ENCODE measurements at places on chromosomes 1 and 21.
A peak's percentile ranks its signal among the peaks of the same experiment; 100 is the strongest.

GRCh38 chr1:30950700-30951099, 42.1 kb upstream of the SDC3 start:
- no peak for DNase-seq

GRCh38 chr1:208988811-208989222, 594.7 kb upstream of the CAMK1G start:
- DNase-seq = peak; percentile 7

DNA sequence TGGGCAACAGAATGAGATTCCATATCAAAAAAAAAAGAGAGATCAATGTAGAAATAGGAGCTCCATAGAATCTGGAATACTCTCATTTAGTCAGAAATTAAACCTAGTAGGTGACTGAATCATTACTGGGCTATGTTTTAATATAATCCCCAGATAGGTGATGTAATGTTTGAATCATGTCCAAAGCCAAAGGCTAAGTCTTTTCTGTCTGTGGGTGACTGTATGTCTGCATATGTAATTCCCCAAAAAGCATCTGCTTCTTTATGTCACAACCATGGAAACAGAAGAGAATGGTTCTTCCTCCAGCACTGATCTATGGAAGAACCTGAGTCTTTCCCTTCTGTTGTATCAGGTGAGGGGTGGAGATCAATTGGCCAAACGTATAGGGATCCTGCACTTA, 5.8 kb downstream of the LAMC2 start:
- no peak for DNase-seq

GRCh38 chr1:94282143-94282711, 44.8 kb upstream of the ARHGAP29 start:
- DNase-seq = no peak

GRCh38 chr1:38166461-38166860, 119.9 kb upstream of the POU3F1 start:
- DNase-seq = no peak

- no peak for DNase-seq
Observed at GRCh38 chr1:155975375-155976061, 2.8 kb downstream of the ARHGEF2 start.

- no peak for DNase-seq
Observed at GRCh38 chr1:12143631-12144155, 23.1 kb upstream of the TNFRSF1B start.

- DNase-seq = no peak
Observed at GRCh38 chr1:47031059-47031458, 7.6 kb downstream of the CYP4X1 start.

GRCh38 chr1:11719313-11720032, 16.5 kb upstream of the AGTRAP start:
- peak; percentile 79 for DNase-seq

GRCh38 chr1:217135569-217135915, 412.3 kb upstream of the ESRRG start:
- no peak for DNase-seq

GRCh38 chr1:211935448-211935970, 99.8 kb downstream of the INTS7 start:
- DNase-seq = no peak

DNA sequence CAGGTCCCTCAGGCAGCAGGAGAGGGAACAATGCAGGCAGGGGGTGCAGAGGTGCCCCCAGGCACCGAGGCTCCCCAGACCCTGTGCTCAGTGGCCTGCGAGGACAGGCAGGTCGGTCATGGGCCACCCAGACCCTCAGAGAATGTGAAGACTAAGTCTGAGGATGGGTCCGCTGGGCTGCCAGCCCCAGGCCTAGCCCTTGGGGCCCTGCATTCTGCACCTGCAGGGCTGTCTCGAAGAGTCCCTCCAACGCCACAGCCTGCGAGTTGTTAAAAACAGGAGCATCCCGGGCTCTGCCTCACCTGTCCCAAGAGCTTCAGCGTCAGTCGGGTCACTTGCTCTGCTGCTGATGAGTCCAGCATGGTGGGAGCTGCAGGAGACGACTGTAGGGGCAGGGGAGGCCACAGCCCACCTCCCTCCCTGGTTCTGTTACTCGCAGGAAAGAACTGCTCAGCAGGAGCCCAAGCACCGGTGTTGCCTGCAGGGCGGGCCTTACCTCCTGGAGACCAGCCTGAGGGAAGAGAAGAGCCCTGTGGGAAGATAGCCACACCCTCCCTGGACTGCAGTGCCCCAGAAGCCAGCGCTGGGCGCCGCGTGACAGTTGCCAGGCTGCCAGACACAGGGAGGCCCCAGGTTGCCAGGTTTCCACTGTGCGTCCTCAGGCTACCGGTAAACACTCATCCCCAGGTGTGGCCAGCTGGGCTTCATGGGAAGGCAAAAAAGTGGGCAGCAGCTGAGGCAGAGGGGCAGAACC, 5.8 kb downstream of the C21orf58 start:
- no peak for DNase-seq

GRCh38 chr1:223486932-223487886, 94.0 kb downstream of the CCDC185 start:
- DNase-seq = no peak

DNA sequence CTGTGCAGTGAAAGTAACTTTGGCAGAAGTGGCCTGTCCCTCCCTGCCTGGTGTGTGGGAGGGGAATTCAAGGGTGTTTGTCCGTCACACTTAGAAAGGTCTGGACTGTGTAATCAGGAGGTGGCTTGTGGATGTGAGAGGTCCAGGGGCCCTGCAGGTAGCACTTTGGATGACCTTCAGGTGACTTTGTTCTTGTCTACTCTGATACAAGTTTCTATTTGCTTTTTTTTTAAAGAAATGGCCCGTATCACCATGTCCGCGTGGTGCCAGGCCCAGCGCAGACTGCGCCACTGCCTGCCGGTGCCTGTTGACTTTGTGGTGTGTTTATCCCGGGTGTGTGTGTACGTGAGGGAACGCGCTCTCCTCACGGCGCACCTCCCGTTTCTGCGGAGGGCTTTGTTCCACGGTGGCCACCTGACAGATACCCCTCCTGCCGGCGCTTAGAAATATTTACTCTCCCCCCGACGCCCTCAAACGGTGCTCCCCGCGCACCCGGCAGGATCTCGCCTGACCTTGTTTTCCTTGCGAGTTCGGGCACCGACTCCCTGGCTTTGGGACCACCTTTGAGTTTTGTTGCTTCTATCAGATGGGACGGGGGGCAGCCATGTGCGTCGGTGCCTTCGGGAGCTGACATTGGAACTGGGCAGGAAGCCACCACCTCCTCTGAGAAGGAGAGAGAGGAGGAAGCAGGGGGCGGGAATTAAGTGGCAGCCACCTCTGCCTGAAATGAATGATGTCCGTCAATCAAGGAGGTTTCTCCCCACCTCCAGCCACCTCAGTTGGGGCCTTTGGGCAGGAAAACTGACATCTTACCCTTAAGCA, 119.4 kb downstream of the PRDM16 start:
- no peak for DNase-seq

DNA sequence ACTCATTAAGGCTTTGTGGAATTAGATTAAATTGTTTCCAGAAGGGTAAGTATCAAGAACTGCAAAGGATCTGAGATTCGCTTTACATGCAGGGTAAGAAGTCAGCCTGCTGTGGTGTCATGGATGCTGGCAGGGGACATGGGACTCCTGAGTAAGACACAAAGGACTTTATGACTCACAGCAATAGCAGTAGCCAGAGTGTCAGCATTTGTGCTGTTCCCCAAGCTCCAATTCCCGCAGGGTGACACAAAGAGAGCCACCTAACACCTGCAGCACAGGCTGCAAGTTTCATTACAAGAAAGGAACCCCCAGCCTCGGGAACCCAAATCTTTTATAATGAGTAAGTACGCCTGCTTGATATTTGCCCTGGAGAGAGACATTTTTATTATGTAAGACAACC, 298.1 kb upstream of the POU3F1 start:
- no peak for DNase-seq

DNA sequence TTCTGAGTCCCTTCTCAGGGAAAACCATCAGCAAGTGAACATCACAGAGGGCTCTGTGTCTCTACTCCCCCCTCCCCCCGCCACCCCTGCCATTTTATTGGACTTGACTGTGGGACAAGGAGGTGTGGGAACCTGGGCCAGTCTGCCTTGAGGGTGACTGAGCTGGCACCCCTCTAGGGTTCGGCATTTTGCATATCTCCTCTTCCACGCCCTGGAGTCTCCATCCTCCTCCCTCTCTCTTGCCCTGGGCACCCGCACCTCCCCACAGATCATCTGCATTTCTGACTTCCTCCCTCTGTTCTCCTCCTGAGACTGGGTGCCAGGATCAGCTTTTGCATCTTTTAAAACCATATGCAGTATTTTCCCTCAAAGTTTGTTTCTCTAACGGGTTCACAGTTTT, 107.1 kb upstream of the ERRFI1 start:
- DNase-seq = no peak

DNA sequence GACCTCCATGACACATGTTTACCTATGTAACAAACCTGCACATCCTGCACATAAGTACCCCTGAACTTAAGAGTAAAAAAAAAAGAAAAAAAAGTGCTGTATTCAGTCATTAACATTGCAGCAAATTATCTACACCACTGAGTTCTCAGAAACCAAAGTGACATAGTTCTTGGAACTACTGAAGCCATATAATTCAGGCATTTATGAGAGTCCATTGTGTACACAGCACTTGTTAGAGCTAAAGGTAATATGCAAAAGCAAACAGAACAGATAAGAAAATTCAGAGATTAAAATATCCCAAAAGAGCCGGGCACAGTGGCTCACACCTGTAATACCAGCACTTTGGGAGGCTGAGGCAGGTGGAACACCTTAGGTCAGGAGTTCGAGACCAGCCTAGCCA, 38.0 kb downstream of the F5 start:
- no peak for DNase-seq

- DNase-seq = no peak
Observed at GRCh38 chr1:174118751-174119150, 40.6 kb upstream of the RABGAP1L start.

DNA sequence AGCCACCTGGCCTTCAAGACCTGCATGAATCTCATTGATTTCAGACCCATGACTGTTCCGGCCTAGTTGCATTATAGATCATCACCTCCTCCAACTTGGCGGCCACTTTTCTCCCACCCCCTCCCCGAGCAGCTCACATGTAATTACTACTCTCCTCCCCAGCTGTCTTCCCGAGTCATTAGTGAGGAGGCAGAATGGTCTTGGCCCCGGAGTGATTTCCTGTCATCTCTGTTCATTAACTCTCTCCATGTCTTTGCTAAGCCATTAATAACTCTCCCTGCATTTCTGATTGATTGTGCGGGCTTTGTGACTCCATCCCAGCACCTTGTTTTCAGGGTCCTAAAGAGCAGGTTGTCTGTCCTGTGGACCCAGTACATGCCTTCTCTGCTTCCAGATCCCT, 75.6 kb upstream of the CNTN2 start:
- no peak for DNase-seq

DNA sequence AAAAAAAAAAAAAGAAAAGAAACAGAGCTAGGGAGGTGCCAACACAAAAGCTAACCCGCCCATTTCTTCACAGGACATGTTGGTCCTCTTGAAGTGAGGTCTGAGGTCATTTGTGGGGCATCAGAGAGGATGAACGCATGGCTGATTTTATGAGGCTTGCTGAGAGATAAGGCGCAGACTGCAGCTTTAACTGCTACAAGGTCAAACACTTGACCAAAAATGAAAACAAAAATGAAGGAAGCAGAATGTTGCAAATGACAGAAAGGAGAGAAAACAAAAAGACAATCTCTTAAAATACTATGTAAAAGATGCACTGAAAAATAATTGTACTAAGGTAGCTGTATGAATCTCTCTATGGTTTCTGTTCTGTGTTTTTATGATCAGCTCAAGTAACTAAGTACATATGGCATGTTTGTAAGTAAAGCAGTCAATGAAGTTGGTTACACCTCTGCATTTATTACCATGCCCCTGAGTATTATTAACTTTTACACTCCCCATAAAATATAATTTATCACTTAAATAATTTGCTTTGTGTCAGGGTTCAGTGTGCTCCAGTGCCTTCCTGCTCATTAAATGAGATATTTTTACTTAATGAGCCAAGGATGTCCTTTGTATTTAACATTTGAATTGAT, 249.1 kb upstream of the NR5A2 start:
- DNase-seq = no peak

DNA sequence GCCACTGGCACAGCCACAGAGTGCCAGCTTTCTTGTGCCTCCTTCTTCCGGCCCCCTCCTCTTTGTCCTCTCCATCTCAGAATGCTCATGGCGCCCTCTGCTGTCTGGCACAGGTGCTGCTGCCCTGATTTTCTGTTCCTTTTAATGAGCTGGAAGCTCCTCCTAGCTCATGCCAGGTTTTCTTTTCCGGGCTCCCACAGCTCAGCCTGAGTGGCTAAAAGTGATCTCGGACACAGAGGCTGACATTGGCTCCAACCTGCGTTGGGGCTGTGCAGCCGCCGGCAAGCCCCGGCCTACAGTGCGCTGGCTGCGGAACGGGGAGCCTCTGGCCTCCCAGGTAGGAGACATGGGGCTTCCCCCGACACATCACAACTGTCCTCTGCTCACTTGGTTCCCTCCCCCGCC, 18.7 kb downstream of the CNTN2 start:
- peak; percentile 49 for DNase-seq

DNA sequence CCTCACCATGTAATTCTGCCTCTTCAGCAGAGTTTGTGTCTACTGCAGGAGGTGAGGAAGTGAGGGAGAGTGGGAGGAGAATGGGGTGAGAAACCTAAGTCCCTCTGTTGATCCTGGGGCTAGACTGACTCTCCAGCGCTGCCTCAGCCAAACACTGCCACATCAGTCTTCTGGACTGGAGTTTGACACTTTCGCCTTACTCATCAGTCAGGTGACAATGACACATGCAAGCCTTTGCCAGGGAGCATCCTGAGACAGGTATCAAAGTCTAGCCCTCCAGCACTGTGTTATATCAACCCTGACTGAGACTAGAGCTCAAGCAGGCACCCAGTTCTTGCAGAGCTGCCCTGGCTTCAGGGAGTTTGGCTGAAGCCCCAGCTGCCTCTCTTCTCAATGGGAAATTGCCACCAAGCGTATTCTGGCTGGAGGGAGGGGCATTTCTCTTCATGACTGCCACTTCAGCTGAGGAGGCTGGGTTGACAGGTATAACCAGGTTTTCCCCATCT, 33.3 kb upstream of the SUCO start:
- DNase-seq = no peak

GRCh38 chr1:208717525-208717924, 473.3 kb upstream of the PLXNA2 start:
- no peak for DNase-seq

GRCh38 chr1:8426996-8427395, 109.1 kb downstream of the SLC45A1 start:
- no peak for DNase-seq

- DNase-seq = no peak
Observed at GRCh38 chr1:31571340-31572295, 4.7 kb upstream of the TINAGL1 start.

DNA sequence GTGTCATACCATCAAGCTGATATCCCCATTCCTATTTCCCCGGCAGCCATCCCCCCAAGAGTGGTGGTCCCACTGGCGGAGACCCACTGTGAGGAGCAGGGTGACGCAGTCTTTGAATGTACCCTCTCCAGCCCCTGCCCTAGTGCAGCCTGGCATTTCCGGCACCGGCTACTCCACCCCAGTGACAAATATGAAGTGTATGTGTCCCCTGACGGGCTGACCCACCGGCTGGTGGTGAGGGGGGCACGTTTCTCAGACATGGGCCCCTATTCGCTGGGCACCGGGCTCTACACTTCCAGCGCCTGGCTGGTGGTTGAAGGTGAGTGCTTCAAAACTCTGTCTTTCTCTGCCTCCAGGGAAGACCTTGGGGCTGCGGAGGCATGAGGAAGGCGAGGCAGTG, 14.4 kb downstream of the IGFN1 start:
- DNase-seq = no peak

- peak; percentile 24 for DNase-seq
Observed at GRCh38 chr1:169460191-169460833, 25.4 kb downstream of the SLC19A2 start.

- no peak for DNase-seq
Observed at GRCh38 chr1:25622531-25622930, 5.9 kb downstream of the MAN1C1 start.

GRCh38 chr1:20185834-20186782, at the start of the genes PLA2G2C and UBXN10:
PLA2G2C (minus strand) TSS chr1:20186518; CDS start chr1:20177363, 9,155 bp downstream.
UBXN10 (plus strand) TSS chr1:20186096; CDS start chr1:20190562, 4,466 bp downstream.
- DNase-seq = peak; percentile 19
